ENCODE measurements at places on chromosomes 2 and 18. TPM values are rescaled to one million over a fixed set of nuclear protein-coding genes. Genes with fewer than 3 reads are reported as not detected.

DNA sequence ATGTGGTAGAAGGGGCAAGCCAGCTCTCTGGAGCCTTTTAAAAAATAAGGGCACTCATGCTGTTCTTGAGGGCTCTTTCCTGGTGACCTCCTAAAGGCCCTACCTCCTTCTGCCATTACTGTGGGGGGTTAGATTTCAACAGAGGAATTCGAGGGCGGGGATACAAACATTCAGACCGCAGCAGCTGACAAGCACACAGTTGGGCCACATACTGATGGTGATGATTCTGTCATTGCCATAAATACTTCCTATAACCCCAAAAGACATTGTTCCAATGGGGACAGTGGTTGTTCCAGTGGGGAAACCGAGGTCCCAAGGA lies 67.0 kb downstream of the TSHZ1 start:
- DNase-seq: no peak

GRCh38 chr2:202693503-202693902 lies 58.7 kb downstream of the FAM117B start:
- no peak for DNase-seq

The TCF7L1 gene
- total RNA-seq: 0.11 TPM

The CPO gene
- not detected for total RNA-seq

Data from Daoy (cell line).